Neural crest cell (in vitro differentiated cells): ENCODE measurements at places on chromosomes 3 and 15. TPM values are rescaled to one million over a fixed set of nuclear protein-coding genes. Genes with fewer than 3 reads are reported as not detected.

Gene CHST2
- 4.3 and 4.5 TPM in 2 replicates for total RNA-seq

Gene CHP1
- 72.7 and 76.3 TPM in 2 replicates for total RNA-seq

DNA sequence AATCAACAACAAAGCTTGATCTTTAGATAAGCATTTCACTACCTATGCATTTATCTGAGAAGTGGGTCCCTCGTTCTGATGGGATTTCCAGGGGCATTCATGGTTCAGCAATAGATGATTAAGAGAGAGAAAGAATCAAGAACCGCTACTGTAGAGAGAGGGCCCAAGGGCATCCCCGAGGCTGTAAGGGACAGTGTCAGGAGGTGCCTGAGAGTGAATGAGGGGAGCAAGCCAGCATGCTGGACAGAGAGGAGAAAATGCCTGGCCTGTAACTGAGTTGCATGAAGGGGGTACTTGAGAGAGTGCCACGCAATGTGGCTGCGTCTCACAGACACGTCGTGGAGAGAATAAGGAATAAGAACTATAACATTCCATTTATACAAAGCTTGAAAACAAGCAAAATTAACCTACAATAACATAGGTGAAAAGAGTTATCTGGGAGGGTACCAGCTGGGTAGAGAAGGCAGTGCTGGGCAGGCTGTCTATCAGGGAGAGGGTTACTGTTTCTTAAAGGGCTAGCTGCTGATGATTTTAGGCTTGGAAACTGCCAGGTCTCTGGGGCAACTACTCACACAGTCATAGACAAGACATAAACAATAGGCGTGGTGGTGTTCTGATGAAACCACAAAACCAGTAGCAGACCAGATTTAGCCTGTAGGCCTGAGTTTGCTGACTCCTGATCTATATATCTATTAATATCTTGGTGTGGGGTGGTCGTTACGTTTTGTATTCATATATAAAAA is 374.6 kb upstream of the CFAP20DC start:
- DNase-seq = no peak

Gene CAND2
- total RNA-seq = 14.8 and 15.5 TPM in 2 replicates

- no peak for DNase-seq
Observed at GRCh38 chr3:88301996-88302393, 152.2 kb downstream of the C3orf38 start.
